ENCODE measurements at places on chromosomes 6 and 20.

GRCh38 chr6:148866657-148867268 lies 119.9 kb downstream of the UST start:
- DNase-seq, result no peak

DNA sequence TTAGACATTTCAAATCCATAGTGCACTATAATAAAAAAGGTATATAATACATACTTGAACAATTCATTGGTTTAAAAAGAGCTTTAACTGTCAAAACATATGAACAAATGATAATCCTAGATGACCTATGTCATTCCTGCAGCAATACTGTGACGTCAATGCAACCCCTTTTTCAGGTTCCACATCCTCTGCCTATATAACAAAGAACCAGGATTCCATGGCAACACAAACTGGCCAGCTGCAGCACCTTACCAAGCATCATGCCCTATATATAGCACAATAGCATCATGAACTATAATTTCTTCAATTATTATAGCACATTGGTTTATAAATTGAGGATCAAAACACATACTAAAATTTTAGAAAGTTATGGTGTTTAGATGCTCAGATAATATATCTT lies 578 bp upstream of the PTCHD4 start:
- no peak for DNase-seq

DNA sequence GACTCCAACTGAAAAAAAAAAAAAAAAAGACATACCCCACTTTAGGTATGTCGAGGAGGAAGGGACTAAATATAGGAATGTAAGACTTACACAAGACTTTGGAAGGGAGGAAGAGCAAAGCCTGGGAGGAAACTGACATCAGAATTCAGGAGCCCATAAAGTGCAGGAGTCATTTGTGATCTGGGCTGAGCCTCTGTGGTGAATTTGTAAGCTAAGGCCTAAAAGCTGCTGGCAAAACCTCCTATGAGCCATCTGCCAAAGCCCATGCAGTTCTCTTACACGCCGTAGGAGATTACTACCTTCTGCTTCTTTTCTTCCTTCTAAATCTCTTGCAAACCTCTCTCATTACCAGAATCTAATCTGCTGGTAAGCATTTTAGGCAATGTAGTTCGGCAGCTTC lies 52.0 kb upstream of the THEMIS start:
- no peak for DNase-seq

DNA sequence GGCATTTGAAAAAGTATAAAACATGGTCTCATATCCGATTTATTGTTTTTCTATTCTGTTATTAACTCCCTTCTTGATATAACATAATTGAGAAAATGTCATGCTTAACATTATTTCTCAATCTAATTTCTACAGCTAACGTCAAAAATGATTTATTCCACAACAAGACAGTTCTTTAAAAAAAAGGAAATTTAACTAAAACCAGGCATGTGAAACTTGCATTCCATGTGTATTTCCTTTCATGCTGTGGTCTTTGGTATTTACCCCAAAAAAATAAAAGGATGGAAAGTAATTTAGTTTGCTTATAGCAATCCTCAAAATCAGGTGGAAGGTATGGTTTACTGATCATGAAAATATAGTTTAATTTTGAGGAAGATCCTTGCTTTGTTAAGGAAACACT lies 142.8 kb downstream of the COL21A1 start:
- no peak for DNase-seq

GRCh38 chr6:166578536-166579236 lies 7.8 kb downstream of the RAMACL start:
- DNase-seq, result no peak

All from stimulated activated CD4-positive, alpha-beta T cell treated with anti-CD3 and anti-CD28 coated beads, Interleukin-4, amount 100 ng/mL, for 48 hours (primary cell).